ENCODE measurements at places on chromosomes 5 and 9. TPM values are rescaled to one million over a fixed set of nuclear protein-coding genes. Genes with fewer than 3 reads are reported as not detected.

MCTP1 gene
- total RNA-seq: 0.55 TPM

HMCN2 gene
- total RNA-seq: not detected

GFI1B gene
- not detected for total RNA-seq

NINJ1 gene
- 62.9 TPM for total RNA-seq

HNRNPAB gene
- total RNA-seq: 673 TPM

GZMA gene
- 15.1 TPM for total RNA-seq

CNTNAP3B gene
- total RNA-seq: not detected

GMCL2 gene
- total RNA-seq: not detected

FBP2 gene
- not detected for total RNA-seq

GRCh38 chr9:35267710-35268109, 105.9 kb downstream of the UNC13B start:
- no peak for DNase-seq

DNA sequence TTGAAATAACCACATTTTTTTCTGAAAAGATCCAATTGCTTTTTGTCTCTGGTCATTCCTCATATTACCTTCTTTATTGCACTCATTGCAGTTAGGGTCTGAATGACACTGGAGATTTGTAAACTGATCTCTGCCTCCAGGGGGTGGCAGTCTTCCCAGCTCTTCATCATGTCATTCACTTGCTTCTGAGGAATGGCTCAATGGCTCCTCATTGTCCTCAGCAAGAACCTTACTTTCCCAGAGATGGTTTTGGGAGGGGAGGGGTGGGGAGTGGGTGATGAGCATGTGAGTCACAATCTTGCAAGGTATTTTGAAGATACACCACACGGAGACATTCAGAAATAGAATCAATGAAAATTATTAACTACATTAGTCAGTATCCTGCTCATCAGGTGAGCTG, 159.8 kb upstream of the GAS1 start:
- no peak for DNase-seq

DNA sequence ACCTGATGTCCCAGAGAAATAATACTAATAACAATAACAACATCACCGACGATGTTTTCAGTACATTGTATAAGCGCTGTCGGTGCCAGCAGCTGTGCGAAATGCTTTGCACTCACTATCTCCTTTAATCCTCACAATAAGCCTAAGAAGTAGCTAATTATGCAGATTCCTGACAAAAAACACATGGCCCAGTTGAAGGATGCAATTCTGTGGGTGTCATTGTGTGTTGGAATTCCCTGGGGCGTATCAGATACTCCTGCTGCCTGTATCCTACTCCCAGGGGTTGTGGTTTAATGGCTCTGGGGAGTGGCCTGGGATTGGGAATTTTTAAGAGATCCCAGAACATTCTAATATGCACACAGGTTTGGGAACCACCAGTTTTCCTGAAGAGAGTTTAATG, 154.0 kb downstream of the RGS3 start:
- DNase-seq: no peak

- DNase-seq: no peak
Observed at GRCh38 chr9:93669116-93669957, 93.0 kb downstream of the PHF2 start.

GRCh38 chr5:39599721-39600431, 175.1 kb upstream of the DAB2 start:
- DNase-seq: no peak

- DNase-seq: no peak
Observed at GRCh38 chr5:84218546-84218945, 166.1 kb downstream of the EDIL3 start.

DNA sequence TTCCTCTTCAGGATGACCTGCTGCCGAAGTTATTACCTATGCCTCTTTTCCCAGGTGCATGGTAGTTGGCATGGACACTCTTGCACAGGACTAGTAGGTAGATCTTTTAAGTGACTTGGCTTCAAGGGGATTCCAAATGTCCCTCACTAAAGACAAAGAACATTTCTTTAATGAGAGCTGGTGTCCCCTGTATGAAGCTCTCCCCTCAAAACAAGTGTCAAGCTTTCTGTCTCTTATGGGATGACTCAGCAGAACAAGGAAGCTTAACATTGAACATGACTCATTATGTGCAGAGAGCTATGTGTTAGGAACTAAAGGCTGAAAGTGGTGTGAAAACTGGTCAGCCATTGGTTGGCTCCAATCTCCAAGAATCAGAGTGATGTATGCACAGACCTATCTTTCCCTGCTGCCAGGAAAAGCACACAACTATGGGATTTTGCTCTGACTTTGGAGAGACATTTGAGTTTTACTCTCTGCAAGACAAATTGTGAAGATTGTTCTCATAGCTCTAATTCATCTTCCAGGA, 120.5 kb downstream of the PRDM6 start:
- DNase-seq: no peak

DNA sequence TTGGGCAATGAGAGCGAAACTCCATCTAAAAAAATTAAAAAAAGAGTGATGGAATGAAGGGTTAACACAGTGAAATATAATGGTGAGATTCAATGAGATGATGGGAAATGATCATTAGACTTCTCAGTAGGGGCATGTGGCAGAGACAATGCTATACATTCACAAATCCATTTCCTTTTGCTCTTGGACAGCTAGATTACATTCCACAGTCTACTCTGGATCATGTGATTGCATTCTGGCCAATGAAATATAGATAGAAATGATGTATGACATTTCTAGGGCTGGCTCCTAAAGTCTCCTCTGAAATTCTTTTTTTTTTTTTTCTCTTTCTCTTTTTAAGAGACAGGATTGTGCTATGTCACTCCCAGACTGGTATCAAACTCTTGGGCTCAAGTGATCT, 3.8 kb upstream of the GALT start:
- no peak for DNase-seq

- DNase-seq: no peak
Observed at GRCh38 chr9:82555431-82556051, 507.4 kb downstream of the RASEF start.

GRCh38 chr9:120014796-120015195, 565.2 kb downstream of the CDK5RAP2 start:
- no peak for DNase-seq

DNA sequence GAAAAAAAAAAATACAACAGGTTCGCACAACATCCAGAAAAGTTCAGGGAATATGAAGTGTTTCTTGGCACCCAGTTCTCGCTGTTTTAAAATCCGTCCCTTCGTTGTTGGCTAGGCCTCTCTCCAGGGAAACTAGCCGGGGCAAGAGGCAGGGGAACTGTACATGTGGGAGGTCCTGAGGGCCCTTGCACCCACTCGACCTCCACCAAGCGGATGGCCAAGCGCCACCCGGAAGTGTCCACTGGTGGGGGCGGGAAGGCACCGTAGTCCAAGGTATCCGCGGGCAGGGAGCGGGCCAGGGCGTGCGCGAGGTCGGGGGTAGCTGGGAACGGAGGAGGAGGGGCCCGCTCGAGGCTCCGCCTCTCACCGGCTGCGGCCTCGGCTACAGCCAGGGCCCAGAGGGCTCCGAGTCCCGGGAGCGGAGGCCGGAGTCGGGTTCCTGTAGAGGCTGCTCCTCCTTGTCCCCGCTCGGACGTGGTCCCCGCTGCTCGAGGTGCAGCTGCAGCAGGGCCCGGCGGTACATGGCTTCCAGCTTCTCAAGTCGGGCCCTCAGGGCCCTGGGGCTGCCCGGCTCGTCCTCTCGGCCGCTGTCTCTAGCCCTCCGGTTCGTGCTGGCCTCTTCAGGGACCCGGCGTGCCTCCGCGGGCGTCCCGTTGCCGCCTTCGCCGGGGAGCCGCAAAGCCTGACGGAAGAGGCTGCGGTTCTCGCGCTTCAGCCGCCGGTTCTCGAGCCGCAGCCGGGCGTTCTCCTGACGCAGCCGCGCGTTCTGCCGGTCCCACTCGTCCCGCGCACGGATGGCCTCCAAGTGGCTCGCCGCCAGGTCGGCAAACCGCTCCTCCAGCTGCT, 720 bp downstream of the TUSC1 start:
- DNase-seq: no peak

GRCh38 chr5:144028058-144028457, 142.4 kb downstream of the YIPF5 start:
- no peak for DNase-seq

DNA sequence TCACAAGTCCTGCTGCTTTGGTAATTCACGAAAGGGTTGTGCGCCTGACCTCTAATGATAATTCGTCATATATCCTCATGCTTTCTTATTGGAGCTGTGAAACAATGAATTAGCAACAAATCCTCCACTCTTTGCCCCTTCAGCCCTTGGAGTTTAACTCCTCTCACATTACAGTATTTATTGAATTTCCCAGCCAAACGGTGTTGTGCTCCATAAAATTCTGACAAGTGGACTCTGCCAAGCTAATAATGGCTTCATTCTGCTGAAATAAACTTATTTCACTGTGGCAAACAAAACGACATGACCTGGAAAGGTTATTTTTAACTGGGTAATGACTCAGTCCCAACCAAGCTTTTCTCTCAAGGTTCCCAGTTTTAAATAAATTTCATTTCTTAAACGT, 984.4 kb upstream of the DMAC1 start:
- DNase-seq: no peak

DNA sequence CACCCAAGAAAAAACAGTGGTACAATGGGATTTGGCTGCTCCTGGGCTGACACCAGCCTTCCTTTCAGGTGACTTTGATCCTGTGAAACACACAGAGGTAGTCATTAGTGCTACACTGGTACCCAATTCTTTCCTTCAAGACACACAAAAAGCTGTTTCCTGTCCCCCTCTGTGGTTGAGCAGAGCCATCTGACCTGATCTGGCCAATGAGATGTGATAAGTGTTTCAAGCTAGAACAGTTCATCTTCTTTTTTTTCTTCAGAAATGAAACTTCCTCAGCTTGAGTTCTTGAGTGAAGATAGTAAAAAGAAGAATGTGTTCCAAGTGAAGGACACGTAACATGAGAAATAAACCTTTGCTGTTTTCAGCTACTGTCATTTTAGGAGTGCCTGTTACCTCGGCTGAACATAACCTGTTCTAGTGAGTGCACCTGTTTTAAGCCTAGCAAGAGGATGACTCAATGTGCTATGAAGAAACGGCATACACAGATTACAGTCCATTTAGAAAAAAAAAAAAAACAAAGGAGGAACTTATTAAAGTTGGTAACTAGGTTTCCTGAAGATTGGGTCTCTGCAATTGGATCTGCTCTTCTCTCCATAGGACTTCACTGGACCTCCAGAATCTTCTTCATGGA, 287.8 kb downstream of the GAS1 start:
- no peak for DNase-seq

- no peak for DNase-seq
Observed at GRCh38 chr5:73938938-73939320, 312.9 kb downstream of the ARHGEF28 start.

DNA sequence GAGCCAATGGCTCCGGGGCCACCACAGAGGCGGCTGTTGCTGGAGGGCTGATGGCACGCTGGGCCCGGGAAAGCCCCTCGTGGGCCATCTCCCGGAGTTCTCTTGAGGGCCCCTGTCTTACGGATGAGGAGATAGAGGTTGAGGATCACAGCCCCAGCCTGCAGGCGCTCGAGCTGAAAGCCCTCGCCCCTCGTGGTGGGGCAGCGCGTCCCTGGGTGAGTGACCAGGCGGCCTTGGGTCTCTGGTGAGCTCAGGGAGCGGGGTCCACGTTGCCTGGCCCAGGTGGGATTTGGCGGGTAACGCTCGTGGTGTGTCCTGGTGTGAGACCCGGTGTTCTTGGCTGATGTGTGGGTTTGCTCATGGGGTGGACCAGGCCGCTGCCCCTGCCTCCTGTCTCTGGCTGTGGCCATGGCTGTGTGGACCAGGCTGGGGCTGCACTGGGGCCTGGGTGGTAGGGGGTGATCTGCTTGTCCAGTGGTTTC, 38.9 kb downstream of the RXRA start:
- DNase-seq: no peak

DNA sequence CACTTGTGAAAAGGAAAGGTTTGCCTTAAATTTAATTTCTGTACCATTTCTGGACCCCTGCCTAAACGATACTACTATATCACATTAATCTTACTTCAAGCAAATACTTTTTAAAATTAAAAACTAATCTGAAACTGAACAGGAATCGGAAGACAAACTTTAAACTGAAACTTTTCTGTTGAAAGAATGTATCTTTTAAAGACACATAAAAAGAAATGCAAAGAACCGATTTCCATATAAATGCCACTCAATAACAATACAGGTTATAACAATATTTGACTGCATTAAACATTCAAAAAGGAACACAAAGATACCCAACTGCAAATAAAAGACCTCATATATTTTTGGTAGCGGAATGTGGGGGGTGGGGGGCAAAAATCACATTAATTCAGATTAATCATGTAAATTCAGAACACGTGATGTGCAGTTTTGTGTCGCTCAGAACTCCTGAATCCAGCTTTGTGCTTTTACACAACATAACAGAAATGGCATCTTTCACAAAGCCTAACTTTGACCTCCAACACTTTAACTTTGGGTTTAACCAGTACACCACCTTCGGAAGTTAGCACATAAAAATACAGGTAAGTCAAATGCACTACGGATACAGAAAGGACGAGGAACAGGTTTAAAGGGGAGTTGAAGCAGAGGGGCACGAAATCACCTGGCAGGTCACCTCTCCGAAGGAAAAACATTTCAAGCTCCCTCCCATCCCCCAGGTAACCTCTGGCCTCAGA, 925 bp downstream of the LIFR start:
- DNase-seq: no peak
